Fibroblast of lung (primary cell): ENCODE measurements at places on chromosomes 11 and 22.

- no peak for DNase-seq
Observed at GRCh38 chr11:72228229-72228843, 3.8 kb downstream of the INPPL1 start.

- DNase-seq, result peak; percentile 29
Observed at GRCh38 chr11:32829680-32830412, at the start of gene PRRG4. Gene PRRG4, plus strand, starts transcription at chr11:32829927. Its CDS starts 603 bp downstream, at chr11:32830530.

- peak; percentile 19 for DNase-seq
Observed at GRCh38 chr11:83671289-83671688, 385.1 kb upstream of the CCDC90B start.

- no peak for DNase-seq
Observed at GRCh38 chr11:126755526-126755925, 245.0 kb downstream of the KIRREL3 start.

- no peak for DNase-seq
Observed at GRCh38 chr11:113901141-113901540, 3.5 kb upstream of the HTR3B start.

DNA sequence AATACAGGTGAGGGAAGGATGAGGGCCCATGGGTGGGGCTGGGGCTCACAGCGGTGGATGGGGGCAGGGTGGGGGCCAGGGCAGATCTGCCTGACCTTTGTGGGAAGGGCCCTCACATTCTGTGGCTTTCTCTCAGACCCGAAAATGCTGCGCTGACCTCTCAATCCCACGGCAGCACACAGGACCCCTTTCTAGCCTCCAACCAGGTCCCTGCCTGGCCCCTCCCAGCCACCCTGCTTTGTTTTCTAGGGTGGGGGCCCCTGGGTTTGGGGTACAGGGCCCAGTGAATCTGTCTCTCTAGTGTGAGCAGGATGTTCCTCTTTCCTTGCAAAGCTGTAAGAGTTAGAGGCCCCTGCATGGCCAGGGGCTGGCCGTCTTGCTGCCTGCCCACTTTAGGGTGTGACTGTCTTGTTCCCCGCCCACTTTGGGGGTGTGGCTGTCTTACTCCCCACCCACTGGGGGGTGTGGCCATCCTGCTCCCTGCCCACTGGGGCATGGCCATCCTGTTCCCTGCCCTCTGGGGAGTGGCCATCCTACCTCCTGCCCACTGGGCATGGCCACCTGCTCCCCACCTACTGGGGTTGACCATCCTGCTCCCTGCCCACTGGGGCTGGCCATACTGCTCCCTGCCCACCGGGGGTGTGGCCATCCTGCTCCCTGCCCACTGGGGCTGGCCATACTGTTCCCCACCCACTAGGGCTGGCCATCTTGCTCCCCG is 11.5 kb downstream of the PARVG start:
- DNase-seq, result peak; percentile 7

- DNase-seq, result no peak
Observed at GRCh38 chr11:104855965-104856364, 42.3 kb downstream of the CASP12 start.

DNA sequence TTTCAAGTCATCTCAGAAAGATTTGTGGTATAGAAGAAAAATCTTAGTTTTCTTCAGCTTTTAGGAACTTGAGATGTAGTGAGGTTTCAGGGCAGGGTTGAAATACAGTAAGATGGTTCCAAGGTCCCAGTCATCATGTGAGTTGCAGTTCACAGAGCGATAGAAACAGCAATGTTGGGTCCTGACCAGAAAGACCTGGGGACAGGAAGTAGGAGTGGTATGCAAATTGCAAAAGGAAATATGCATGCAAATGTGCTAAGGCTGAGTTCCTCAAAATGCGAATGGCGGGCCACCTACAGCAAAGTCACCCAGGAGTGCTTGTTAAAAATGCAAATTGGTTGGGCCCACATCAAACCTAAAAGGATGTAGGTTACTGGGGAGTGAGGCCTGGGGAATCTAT is 1032.7 kb upstream of the TENM4 start:
- no peak for DNase-seq

DNA sequence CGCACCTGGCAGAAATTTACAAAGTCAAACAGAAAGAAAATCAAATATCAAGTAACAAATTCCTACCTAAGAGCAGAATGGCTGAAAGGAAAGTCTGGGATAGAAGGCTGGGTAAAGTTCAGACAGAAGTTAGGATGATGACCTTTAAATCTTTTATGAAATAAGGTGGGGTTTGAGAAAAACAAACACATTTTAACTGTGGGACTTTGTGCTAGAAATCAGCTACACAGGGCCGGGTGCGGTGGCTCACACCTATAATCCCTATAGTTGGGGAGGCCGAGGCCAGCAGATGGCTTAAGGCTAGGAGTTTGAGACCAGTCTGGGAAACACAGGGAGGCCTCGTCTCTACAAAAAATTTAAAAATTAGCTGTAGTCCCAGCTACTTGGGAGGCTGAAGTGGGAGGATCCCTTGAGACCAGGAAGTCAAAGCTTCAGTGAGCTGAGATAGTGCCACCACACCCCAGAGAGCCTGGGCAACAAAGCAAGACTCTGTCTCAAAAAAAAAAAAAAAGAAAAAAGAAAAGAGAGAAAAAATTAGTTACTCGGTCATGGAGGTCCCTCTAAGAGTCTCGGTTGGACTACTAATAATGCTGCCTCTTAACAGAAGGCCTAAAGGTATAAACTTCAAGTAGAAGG is 119.7 kb upstream of the BID start:
- no peak for DNase-seq

GRCh38 chr11:12968826-12969225 is 40.3 kb upstream of the RASSF10 start:
- no peak for DNase-seq

DNA sequence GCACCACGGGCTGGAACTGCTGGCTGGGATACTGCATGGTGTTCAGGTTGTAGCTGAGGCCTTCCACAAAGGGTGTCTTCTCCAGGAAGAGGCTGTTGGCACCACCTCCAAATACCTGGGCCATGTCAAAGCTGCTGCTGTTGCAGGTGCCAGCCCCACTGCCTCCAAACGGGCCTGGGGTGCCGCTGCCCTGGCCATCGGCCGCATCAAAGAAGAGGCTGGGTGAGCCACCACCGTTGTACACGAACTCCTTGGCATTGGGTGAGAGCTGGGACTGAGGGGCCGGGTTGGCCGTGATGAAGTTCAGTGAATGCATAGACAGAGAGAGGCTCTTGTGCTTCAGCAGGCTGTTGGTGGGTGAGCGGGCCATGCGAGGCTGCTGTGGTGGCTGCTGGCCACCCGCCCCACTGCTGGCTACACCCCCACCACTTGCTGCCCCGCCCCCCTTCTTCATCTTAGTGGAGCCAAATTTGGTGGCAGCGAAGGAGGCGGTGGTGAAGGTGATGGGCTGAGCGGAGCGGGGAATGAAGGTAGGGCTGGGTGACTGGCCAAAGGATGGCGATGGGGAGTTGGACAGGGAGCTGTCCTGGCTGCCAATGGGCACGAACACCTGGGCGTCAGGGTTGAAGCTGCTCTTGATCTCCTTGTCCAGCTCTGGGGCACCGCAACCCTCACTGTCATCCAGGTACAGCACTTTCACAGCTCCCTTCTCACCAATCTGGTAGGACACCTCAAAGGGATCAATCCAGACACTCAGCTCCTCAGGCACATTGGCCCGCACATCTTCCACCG is 10.1 kb downstream of the TOB2 start:
- no peak for DNase-seq

- DNase-seq, result peak; percentile 76
Observed at GRCh38 chr22:21982338-21982965, at the start of gene TOP3B. Gene TOP3B, minus strand, starts transcription at chr22:21982787. Its CDS starts 7,078 bp downstream, at chr22:21975709.

GRCh38 chr11:61422226-61422625 is 7.5 kb downstream of the CPSF7 start:
- DNase-seq, result no peak

- no peak for DNase-seq
Observed at GRCh38 chr22:17157714-17158113, 1.4 kb downstream of the HDHD5 start.

GRCh38 chr22:27224485-27225374 is 567.3 kb downstream of the MIAT start:
- no peak for DNase-seq

- DNase-seq, result peak; percentile 14
Observed at GRCh38 chr11:91133361-91133760, 910.5 kb upstream of the CHORDC1 start.

- no peak for DNase-seq
Observed at GRCh38 chr11:17273668-17274282, 2.8 kb upstream of the NUCB2 start.

DNA sequence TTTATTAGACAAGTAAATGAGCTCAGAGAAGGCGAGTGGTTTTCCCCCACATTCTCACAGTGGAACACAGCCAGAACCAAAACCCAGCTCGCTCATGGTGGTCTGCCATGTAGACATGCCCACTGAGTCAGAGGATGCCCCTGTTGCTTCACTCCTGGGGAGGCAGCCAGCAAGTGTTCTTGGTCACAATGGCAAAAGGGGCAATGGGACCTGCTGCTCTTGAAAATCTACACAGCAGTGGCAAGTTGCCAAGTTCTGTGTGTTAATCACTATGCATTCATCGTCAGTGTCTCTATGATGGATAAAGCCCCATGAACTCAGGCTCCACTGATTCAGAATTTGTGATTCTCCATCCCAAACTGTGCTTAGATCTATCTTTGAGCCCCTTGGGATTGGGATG is 64.7 kb upstream of the TBCEL start:
- DNase-seq, result no peak

DNA sequence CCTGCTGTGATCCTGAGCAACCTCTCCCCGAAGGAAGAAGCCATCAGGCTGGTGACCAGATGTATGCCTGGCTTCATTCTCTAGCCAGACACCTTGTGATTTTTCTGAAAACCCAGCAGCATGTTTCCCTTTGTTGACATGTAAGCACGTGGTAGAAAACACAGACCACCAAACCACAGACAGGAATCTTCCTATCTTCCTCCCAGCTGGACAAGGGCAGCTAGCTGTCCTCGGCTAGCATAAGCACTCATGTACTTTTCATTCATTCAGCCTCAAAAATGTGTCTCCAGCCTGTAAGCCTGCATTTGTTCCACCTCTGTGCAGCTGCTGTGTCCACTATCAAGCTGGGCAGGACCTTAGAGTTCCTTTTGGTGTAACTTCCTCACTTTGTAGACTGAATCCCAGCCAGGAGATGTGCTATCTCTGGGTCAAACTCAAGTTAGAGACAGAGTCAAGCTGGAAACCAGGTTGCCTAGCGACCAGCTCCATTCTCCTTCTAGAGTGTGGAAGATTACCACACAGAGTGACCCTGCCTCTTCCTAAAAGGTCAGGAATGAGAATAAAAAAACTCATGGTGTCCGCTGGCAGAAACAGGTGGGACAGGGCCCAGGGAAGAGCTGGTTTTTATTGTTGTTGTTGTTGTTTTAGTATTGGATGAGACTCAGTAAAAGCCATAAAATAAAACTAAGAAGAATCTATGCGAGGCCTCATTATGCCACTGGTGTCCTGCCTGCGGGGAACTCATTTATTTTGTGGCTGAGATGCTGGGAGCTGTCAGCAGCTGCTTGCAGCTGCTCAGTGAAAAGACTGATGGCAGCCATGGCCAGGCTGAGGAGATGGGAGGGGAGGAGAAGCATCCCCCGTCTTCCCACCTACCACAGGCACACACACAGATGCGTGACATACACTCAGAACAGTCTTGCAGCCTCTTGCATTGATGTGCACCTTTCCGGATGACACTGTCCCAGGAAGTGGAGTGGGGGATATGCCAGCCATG is 7.4 kb upstream of the CLMP start:
- DNase-seq, result peak; percentile 80

DNA sequence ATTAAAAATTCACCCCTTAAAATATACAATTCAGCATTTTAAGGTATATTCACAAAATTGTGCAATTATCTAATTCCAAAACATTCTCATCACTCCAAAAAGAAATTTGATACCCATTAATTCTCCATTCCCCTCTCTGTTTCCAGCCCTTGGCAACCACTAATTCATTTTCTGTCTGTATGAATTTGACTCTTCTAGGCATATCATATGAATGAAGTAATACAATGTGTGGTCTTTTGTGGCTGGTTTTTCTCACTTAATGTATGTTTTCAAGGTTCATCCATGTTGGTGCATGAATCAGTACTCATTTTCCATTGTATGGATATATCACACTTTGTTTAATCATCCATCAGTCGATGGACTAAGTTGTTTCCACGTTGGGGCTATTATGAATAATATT is 29.0 kb upstream of the ACCSL start:
- no peak for DNase-seq

- no peak for DNase-seq
Observed at GRCh38 chr11:69512790-69513189, 31.3 kb downstream of the LINC01488 start.

DNA sequence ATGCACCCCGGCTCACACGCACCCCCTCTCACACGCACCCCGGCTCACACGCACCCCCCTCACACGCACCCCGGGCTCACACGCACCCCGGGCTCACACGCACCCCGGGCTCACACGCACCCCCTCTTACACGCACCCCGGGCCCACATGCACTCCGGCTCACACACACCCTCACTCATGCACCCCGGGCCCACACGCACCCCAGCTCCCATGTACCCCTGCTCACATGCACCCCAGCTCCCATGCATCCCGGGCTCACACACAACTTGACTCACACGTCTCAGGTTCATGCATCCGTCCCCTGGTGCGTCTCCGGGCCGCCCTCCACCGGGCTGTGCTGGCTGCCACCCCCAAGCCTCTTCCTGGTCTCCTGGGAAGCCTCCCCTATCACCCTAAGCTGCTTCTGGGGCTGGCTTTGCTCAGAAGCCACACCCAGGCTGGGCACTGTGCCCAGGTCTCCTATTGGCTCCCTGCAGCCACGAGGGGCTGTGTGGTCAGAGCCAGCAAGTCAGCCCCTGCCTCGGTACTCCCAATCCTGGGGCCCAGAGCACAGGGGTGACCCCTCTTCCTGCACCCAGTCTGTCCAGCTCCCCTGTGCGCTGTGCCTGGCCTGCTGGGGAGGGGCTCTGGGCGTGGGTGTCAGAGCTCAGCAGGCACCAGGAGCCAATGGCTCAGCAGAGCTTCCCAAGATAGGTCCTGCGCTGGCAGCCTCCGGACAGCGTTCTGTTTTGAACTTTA is 16.9 kb downstream of the TSPAN4 start:
- DNase-seq, result peak; percentile 80

DNA sequence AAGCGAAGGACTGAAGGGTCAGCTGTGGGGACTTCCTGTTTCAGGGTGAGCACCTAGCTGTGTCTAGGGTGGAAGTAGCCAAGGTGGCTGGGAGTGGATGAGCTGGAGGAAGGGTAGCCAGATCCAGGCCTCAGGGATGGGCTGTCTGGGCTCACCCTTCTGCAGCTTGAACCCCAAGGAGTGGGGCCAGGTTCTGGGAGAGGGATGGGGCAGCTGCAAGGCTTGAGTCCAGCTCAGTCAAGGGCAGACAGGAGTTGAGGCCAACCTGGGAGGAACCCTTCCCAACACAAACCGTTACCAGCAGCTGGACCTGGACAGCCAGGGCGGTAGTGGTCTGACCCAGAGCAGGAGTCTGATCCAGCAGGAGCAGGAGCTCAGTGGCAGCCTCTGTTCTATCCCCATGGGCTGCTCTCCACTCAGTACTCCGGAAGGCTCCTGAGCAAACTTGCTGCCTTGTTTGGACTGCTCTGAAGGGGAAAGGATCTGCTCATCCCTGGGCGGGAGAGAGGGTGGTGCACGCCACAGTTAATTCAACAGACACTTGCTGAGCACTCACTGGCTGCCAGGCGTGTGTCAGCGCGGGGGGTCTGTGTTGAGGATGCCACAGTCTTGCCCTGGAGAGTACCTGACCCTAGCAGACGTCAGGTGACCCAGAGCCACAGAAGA is 53.8 kb upstream of the THY1 start:
- no peak for DNase-seq
